Placental epithelial cell (primary cell): ENCODE measurements at places on chromosomes 5 and 9. TPM values are rescaled to one million over a fixed set of nuclear protein-coding genes. Genes with fewer than 3 reads are reported as not detected.

FST gene
- 9.4 and 26.6 TPM in 2 replicates for total RNA-seq

APC gene
- 30.2 and 38.5 TPM in 2 replicates for total RNA-seq

ADAMTS12 gene
- 3.9 and 8.2 TPM in 2 replicates for total RNA-seq

DND1 gene
- total RNA-seq = 0.76 and 0.79 TPM in 2 replicates

RORB gene
- total RNA-seq = under 0.01 TPM in 1 of 2 replicates, not detected in the other
